Stimulated activated CD4-positive, alpha-beta T cell treated with anti-CD3 and anti-CD28 coated beads, TNF-alpha, amount 100 ng/mL, for 4 hours (primary cell): ENCODE measurements at places on chromosomes 5 and 9.

GRCh38 chr9:129908906-129909305 is 73.6 kb downstream of the USP20 start:
- no peak for DNase-seq

DNA sequence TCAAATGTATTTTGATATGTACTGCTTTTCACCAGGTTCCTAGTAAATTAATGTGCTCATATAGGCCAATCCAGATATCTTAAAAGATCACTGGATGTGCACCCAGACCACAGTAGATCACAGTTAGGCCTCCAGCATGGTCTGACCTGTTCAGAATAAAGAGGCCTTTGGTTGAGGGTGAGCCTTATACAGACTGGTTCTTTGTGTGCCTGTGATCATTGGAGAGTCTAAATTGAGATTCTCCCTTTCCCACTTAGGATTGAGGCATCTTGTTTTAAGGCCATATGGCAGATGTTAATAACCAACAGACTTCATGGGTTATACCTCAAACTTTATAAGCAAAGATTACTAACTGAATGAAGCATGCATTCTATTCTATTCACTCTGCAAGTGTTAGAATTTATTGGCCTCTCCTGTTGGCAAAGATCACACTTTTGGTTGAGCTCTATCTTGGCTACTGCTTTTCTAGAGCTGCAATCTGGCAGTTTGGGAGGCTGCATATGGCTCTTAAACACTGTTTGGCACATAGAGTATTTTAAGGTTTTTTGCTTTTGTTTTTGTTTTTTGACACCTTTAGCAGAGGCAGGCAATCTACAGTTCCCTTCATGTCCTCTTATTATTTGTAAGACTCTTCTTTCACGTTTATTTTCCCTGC is 8.5 kb downstream of the CHSY3 start:
- DNase-seq, result no peak

DNA sequence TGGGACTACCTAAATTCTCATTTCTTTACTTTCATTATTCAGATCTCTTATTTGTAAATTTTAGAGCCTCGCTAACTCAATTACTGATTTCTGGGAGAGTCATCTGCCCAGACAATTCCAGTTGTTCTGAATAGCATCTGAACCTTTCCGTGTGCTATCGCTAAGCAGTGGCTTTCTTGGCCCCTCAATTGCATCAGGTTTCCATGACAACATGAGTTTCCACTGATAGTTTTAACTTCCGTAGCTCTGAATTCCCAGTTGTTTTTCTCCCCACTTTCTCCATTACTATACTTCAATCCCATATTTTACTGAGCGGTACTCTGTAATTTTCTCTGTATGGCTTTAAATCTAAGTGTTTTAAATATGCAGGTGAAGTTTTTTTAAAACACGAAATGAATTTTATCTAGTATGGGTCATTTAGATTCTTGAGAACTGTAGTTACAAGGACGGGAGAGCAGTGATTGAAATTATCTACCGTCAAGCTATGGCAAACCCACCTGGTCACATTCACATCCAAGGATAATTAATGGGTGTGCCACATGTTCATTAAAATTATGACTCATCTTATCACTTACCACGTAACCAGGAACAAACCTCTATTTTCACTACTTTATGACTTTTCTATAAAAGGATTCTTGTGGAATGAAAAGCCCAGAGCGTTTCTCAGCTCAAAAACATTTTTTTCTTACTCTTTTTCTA is 223.5 kb upstream of the PCSK5 start:
- no peak for DNase-seq

DNA sequence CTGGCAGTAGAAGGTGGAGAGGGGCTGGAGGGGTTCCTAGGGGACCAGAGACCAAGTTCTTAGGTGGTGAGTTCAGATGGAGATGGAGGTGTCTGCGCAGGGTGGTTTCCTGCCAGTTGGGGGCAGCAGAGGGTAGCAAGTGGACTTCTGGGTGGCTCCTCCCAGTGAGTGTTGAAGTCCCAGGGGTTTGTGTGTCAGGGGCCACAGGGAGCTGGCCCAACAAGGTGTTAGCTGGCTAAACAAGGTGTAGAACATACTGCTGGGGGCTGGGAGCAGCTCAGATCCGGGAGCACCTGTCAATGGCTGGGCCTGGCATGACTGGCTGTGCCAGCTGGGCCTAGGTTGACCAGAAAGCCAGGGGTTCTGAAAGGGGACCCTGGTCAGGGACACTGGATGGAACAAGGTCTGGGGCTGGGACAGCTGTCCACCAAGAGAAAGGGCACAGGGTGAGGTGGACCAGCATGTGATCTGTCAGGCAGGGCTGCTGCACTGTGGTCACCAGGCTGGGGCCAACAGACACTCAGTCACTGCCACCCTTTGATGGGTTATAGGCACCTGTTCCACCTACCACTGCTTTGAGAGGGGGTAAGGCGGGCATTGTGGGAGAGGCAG is 35.6 kb downstream of the DAB2IP start:
- DNase-seq, result peak; percentile 16

GRCh38 chr9:16309469-16310271 is 560.8 kb downstream of the BNC2 start:
- no peak for DNase-seq

GRCh38 chr5:135705941-135706466 is 127.2 kb upstream of the CXCL14 start:
- no peak for DNase-seq

- no peak for DNase-seq
These were observed 1701.8 kb downstream of the EFNA5 start for GRCh38 chr5:105968981-105969380.

GRCh38 chr9:137369911-137370764 is 52.8 kb downstream of the EXD3 start:
- DNase-seq, result no peak

DNA sequence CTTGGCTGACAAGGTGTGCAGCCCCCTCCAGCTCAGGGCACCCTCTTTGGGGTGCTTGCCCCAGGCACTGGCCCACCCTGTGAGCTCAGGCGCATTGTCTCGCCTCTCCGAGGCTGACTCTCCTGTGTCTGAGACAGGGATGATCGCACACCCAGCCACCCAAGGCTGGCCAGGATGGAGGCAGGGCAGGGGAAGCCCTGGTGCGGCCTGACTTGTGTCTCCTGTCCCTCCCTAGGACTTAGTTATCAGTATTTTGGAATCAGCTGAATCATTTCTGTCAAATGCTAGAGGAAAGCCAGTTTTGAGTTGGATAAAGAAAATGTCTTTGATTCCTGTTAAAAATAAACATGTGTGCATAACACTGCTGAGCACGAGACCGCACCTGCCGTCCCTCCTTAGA is 2.5 kb upstream of the DBH start:
- DNase-seq, result no peak

GRCh38 chr5:53335115-53335514 is 145.3 kb upstream of the FST start:
- DNase-seq, result no peak

DNA sequence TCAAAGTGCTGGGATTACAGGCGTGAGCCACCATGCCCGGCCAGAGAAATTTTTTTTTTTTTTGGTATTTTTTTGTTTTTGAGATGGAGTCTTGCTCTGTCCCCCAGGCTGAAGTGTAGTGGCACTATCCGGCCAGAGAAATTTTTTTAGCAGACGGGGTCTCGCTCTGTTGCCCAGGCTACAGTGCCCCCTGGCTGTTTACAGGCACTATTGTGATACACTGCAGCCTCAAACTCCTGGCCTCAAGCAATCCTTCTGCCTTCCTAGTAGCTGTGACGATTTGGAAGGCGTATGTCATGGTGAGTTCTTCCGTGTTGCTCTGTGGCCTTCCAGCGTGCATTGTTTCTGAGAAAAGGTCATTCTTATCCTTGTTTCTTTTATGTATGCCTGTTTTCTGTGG is 47.5 kb downstream of the CNOT6 start:
- no peak for DNase-seq

DNA sequence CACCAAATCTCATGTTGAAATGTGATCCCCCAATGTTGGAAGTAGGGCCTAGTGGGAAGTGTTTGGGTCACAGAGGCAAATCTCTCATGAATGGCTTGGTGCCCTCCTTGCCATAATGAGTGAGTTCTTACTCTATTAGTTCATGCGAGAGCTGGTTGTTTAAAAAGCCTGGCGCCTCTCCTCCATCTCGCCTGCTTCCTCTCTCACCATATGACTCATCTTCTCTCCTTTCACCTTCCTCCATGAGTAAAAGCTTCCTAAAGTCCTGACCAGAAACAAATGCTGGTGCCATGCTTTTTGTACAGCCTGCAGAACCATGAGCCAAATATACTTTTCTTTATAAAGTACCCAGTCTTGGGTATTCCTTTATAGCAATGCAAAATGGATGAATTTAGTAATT is 20.9 kb upstream of the ARHGAP26 start:
- no peak for DNase-seq

GRCh38 chr5:65199993-65200675 is 281.6 kb downstream of the ADAMTS6 start:
- DNase-seq, result no peak
